D721Med (cell line): ENCODE measurements at places on chromosomes 3 and 15.
A peak's percentile ranks its signal among the peaks of the same experiment; 100 is the strongest.

GRCh38 chr3:155101398-155101797 lies 21.3 kb downstream of the MME start:
- DNase-seq = no peak

- DNase-seq = no peak
These were observed 194.5 kb downstream of the LRTM1 start for GRCh38 chr3:54733106-54734006.

DNA sequence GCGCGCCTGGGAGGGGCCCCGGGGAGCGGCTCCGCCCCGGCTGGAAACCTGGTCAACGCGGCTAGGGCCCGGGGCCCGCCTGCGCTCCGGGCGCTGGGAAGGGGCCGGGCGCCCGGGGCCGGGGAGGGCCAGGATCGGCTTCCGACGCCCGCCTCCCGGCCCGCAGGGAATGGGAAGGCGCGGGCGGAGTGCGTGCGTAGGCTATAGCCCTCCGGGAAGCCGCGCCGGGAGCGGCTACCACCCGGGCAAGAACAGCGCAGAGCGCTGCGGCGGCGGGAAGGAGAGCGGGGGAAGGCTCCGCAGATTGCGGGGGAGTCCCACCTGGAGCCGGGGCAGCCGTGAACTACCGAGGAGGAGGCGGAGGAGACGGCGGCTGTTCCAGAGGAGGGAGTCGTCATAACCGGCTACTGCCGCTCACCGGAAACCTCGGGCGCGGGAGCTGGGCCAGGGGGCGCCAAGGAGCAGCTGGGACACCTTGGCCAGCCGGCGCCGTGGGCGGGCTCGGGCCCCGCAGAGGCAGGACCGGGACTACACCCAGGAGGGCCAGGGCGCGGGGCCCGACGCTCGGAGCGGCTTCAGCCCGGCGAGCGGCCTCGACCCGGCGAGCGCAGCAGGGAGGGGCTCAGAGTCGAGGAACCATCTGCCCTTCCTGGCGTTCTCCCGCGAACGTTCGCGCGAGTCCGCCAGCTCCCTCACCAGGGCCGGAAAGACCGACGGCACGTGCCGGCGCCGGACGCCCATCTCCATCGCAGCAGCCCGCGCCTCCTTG lies at the start of gene EOGT:
Gene EOGT, minus strand, starts transcription at position 432 of the 769 bp plus-strand sequence. CDS start 3,838 bp downstream, outside the sequence.
- peak; percentile 56 for DNase-seq

DNA sequence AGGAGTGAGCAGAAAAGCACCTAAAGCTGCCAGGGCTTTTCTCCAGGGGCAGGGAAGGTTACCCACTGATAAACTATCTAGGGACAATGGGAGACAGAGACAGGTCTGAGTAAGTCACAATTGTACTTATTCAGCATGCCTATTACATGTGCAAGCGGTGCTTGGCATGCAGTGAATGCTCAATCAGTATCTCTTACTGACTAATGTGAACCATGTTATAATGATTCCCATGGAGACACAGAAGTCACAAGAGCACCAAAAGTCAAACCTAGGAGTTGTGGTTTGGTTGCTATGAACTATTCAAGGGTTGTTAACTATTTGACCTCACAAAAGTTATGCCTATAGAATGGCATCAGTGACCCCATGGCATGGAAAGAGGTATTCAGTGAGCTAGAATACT lies 50.0 kb upstream of the RASGRP1 start:
- no peak for DNase-seq

- DNase-seq = no peak
These were observed 55.8 kb downstream of the TBC1D5 start for GRCh38 chr3:17686613-17687012.

GRCh38 chr3:193764959-193765358 lies 172.0 kb downstream of the OPA1 start:
- no peak for DNase-seq

GRCh38 chr15:42511007-42511391 lies 15.6 kb downstream of the SNAP23 start:
- no peak for DNase-seq

DNA sequence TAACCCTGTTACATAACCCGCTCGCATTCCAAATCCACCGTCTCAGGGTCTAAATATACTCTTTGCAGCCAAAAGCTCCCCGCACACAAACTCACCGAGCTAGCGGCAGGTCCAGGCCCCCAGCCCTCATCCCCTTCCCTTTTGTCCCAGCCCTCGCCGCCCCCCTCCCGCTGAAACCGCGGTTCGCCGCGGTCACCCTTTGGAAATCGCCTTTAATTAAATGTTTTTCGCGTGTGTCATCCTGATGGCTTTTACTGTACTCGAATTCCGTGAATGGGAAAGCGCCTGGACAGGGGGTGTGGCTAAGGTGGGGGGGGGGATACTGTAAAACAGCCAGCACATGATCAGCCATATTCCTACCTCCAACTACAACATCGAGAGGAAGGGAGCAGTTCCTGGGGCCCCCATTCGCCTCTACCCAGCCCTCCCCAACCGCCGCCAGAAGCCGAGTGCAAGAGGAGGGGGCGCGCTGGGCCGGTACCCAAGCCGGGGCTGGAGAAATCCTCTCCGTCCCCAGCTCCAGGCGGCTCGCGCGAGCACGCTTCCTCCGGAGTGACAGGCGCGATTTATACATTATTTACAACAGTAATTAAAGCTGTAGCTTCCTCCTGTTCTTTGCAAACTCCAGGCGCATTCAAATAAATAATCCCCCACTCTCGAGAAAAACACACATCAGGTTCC lies 1.7 kb downstream of the RORA start:
- peak; percentile 43 for DNase-seq
